Fibroblast of upper back skin (primary cell): ENCODE measurements at places on chromosomes 2 and 18.

- DNase-seq, result peak; percentile 29
These were observed 153.1 kb upstream of the LMAN1 start for GRCh38 chr18:59512025-59512755.

DNA sequence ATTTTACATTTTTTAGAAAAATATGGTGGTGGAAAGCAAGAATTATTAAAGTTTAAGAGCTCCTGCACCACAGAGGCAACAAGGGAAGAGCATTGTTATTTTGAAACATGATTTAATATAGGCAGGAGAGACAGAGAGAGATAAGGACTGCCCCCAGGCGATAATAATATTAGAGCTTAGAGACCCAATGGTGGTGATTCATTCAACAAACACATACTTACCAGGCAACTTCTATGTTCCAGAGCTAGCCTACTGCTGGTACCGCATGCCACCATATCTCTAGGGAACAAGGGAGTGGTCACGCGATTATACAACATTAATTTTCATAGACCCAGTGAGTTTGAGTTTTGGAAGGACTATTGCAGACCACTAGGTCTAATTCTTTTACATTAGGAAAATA is 327.8 kb upstream of the SOX11 start:
- DNase-seq, result no peak

GRCh38 chr2:174072069-174072468 is 106.9 kb upstream of the SP3 start:
- DNase-seq, result no peak

DNA sequence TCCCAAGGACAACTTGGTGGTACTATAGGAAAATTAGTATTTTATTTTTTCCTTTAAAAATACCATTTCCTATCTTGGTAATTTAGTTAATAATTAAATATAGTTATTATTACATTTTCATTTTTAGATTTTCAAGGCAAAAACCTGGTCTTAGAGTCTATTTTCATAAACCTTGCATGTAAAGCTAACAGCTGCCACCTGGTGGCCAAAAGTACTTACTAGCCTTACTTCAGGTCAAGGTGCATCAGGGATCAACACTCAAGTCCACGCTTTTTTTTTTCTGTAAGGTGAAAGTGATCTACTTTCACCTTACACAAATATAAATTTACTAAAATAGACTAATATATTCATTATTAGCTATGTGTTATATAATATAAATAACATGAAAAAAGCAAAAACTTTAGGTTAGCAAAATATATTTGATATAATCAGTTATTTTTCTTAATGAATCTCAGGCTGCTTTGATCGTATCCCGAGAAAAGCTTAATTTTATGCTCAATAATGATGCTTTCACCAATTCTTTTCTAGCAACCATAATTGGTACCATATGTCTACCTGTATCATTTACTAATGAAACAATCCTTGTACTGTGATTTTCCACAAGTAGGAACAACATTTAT is 62.5 kb downstream of the RELCH start:
- DNase-seq, result peak; percentile 74

- no peak for DNase-seq
These were observed 48.5 kb downstream of the SLC5A7 start for GRCh38 chr2:108034843-108035242.

- peak; percentile 72 for DNase-seq
These were observed 67.5 kb downstream of the TANC1 start for GRCh38 chr2:159035790-159036411.

GRCh38 chr18:55405475-55405874 is 182.5 kb downstream of the TCF4 start:
- peak; percentile 63 for DNase-seq

GRCh38 chr18:35345460-35345921 is 1.3 kb upstream of the ZNF24 start:
- DNase-seq, result no peak

DNA sequence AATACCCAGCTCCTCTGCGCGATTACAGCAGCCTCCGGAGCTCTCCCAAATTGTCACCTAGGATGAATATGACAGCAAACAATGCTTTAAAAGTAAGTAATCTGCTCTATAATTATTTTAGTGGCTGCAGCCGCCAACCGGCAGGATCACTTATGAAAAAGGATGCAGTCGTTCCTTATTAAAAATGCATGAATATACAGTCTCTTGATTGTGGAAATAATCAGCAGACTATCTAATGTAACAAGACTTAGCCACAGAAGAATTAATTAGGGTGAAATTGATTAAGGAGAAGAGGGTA is 71.8 kb upstream of the STPG4 start:
- no peak for DNase-seq

GRCh38 chr2:163527381-163527780 is 208.4 kb downstream of the FIGN start:
- DNase-seq, result no peak

GRCh38 chr18:8726963-8727705 is 21.8 kb downstream of the MTCL1 start:
- DNase-seq, result no peak

- DNase-seq, result no peak
These were observed 108.5 kb upstream of the ID2 start for GRCh38 chr2:8573234-8573941.

- no peak for DNase-seq
These were observed 29.3 kb downstream of the FHOD3 start for GRCh38 chr18:36326771-36327170.

- no peak for DNase-seq
These were observed 204.6 kb downstream of the AGAP1 start for GRCh38 chr2:235698491-235698890.

GRCh38 chr2:233708942-233709341 is 3.8 kb upstream of the UGT1A5 start:
- no peak for DNase-seq

DNA sequence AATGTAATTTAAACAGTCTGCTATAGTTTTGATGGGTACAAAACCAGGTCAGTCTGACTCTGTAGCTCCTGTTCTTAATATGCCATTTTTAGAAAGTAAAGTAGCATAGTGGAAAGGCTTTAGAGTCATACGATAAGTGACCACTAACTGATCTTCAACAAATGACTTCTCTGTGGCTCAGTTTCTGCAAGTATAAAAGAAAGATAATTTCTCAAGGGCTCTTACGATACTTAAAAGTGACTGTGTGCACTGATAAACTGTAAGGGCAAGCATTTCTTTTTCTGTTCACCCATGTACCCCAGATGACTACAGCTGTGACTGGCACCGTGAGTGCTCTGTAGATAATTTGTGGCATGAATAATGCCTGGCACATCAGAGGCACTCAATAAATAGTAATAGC is 178.7 kb downstream of the LCLAT1 start:
- no peak for DNase-seq

GRCh38 chr18:68918216-68918615 is 120.3 kb downstream of the CCDC102B start:
- DNase-seq, result no peak

DNA sequence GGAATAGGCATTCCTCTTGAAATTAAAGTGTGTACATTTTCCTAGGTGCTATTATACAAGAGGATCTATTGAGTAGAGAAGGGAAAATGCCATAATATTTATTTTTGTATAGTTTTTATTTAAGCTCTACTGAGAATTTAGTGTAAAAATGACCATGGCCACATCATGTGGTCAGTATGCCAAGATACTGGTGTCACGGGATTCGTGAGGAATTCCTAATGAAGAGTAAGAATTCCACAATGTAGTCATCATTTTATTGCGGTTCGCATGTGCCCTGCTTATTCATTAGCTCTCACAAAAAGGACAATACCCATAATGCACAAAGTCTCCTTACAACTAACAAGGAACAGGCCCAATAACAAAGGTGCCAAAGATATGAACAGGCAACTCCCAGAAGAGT is 39.3 kb upstream of the PARD3B start:
- DNase-seq, result peak; percentile 53

DNA sequence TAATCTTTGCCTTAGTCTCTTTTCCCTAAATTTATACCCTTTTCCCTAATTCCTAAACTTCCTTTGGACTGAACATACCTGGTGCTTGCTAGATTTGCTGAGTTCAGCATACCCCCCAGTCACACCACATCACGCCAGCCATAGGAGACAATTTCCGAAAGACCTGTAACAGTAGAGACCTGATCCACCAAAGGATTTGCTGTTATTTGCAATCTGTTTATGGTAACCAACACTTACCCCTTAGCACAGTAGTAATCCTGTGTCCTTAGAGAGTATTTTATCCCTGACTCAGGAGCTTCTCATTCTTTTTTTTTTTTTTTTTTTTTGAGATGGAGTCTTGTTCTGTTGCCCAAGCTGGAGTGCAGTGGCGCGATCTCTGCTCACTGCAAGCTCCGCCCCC is 8.6 kb downstream of the PSMG2 start:
- DNase-seq, result no peak

DNA sequence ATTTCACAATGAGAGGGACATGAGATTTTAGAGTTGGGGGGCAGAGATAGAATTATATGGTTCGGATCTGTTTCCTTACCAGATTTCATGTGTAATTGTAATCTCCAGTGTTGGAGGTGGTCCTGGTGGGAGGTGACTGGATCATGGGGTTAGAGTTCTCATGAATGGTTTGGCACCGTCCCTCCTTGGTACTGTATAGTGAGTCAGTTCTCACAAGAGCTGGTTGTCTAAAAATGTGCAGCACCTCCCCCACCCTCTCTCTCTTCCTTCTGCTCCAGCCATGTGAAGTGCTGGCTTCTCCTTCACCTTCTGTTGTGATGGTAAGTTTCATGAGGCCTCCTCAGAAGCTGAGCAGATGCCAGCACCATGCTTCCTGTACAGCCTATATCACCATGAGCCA is 138.1 kb downstream of the SCG2 start:
- DNase-seq, result no peak

GRCh38 chr2:211045025-211045424 is 488.6 kb downstream of the CPS1 start:
- no peak for DNase-seq

DNA sequence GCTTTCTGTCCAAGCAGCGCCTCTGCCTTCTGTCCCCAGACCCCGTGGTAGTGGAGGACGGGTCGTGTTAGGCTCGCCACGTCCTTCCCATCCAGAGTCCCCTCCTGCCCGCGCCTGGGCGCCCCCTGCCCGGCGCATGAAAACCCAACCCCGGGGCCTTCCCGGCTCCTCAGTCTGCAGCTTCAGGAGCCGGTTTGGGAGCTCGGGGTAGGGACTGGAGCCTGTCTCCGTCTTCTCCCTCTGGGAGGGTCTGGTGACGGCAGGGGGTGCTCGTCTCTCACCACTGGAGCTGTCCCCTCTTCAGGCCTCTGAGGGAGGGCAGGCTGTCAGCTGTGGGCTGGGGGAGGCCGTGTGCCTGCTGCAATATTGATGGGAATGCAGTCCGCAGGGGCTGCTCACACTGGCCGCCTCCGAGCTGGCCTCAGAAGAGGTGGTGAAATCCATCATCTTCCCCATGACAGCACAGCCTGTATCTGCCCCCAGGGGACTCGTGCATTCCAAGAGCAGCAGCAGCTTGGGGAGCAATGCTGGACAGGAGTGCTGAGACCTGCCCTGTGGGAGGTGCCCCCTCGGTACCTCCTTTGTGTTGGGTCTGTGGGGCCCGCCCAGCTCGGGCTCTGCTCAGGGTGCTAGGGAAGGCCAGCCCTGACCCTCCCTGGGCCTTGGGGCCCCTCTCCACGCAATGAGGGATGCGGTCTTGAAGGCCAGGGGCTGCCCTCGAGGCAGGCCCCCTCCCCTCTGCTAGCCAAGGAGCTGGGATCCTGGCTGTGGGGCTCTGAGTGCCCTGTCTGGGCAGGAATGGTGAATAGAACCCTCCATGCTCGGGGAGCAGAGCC is 17.8 kb upstream of the KLHL30 start:
- peak; percentile 62 for DNase-seq

DNA sequence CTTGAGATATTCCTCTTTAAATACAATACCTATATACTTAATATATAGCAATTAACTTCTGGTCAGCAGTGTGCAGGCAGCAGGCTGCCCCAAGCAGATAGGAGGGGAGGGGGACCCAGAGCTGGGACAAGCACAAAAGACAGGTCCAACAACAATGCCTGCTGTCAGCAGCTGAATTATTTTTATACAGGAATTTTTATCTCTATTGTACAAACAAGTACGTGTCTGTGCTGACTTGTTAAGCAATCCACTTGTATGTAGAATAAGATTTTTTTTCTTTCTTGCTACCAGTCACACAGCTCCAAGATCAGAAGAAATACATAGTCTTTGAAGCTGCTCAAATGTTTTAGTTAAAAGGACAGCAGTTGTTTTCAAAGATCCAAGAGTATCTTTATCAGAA is 16.7 kb downstream of the BCL11A start:
- no peak for DNase-seq

DNA sequence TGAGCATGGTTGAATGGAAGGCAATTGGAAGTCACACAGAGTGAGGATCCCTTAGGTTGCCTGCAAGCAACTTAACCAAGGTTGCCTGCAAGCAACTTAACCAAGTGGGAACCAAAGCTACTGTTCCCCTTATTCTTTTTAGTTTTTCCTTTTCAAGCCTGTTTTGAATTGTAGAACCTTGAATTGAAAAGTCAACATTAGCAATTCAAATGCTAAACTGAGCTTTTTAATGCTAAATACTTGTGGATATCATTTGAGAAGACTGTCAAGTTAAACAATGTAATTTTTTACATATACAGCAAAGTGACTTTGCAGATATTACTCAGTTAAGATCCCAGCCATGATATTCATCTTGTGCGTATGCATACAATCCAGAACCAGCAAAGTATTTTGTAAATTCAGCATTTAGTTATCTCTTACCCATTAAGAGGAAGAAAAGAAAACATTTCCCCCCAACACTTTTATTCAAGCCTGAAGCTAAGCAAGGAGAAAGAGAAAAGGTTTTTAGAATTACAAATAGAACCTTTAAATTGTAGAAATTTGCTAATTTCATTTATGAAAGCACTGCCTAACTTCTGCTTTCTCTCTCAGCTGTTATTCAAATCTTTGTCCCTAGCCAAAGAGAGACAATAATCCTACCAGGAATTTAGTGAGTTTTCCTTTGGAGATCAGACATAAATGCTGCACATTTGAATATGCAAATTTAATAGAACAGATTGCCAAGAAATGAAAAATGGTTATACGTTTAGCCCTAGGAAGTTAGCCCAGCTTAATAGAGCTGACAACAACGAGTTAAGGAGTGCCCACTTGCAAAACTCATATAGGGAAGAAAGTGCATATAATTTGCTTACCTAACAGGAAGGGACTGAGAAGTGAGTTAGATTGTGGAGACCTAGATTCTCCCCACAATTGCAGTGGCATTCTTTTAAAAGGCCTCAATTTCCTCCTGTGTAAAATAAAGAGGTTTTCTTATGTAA is 643.2 kb upstream of the PIK3C3 start:
- DNase-seq, result no peak

GRCh38 chr2:191376981-191377629 is 131.9 kb downstream of the MYO1B start:
- DNase-seq, result peak; percentile 94

- peak; percentile 32 for DNase-seq
These were observed 199.3 kb downstream of the HDAC4 start for GRCh38 chr2:239201531-239201876.

- DNase-seq, result no peak
These were observed 8.8 kb downstream of the PDCD1 start for GRCh38 chr2:241849616-241850543.
